COLO829 (cell line): ENCODE measurements at places on chromosomes 3 and 15.

GRCh38 chr15:95446854-95447253 lies 883.6 kb upstream of the NR2F2 start:
- no peak for DNase-seq

GRCh38 chr15:74716651-74717050 lies 8.7 kb downstream of the CYP1A1 start:
- no peak for DNase-seq

DNA sequence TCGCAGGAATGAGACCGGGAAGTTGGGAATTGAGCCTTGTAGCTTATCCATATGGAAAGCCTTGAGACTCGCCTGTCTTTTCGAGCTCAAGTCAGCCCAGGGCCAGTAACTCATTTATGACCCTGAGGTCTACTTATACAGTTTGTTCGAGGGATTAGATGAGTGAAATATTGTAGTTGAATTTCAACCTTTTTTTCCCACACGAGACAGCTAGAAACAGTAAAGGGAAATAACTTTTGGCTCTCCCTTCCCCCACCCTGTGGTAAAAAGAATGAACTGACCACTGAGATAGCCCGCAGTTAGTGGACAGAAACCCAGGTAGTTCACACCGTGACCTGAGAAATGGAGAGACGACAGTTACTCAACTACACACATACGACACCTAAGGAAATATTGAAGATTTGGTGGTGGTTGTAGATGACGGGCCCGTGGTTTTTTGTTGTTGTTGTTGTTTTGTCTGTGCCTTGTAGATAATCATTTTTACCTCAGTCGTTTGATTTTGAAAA lies 841 bp downstream of the EIF3J start:
- DNase-seq: no peak

- DNase-seq: no peak
These were observed 12.4 kb downstream of the POPDC2 start for GRCh38 chr3:119647843-119648575.

GRCh38 chr3:168455814-168456213 lies 360.1 kb upstream of the GOLIM4 start:
- no peak for DNase-seq

DNA sequence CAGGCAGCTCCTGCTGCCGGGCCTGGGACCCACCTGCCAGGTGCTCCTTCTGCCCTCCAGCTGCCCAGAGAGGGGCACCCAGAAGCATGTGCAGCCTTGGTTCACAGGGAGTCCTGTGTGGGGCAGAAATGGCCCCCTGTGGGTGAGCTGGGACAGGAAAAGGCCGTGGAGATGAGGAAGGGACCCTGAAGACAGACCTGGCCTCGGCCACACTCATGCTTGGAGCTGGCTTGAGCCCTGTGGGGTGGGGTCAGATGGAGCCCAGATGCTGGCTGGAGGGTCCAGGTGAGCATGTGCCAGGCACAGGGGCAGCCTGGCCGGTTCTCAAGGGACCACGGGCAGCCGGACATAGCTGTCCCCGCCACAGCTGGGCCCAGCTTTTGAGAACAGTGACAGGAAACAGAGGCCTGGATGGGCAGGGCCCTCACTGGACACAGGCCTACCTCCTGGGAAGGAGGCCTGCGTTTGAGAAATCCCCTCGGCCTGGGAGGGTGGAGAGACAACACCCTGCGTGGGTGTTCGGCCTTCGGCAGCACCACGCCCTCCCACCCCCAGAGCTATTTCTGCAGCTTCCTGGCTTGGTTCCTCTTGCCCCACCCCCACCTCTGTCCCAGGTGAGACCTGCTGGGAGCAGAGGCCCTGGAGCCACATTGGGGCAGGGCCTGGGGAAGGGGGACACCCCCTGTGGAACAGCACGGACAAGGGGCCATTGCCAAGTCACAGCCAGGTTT lies 132.6 kb upstream of the MEF2A start:
- DNase-seq: no peak

DNA sequence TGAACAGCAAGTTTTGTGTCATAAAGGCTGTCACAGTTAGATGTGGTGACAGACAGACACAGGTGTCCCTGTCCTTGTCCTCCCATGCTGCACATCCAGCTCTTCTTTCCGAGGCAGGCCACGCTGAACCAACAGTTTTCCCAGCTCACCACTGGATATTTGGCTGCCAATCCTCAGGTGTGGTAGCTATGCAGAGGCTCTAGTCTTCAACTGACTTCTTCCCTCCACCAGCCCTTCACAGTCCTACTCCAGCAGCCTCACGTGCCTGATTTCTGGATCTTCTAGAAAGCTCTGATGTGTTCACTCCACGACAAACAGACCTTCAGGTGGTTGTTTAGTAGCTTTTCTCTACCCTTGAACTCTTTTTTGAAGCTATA lies 145.5 kb downstream of the UACA start:
- no peak for DNase-seq

DNA sequence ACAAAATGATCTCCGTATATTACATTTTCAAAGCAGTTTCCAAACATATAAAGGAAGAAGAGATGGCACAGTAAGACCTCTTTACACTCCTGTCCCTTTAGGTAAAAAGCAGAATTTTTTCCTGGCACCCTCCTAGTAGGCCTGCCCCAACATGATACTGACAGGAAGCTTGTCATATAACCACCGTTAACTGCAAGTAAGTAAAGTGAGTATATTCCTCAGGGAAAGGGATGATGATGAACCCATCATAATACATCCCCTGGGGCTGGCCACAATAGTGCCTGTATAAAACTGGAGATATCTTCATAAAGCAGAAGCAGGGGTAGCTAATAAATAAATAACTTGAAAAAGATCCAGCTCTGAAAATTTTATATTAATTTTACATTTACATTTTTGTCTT lies 893.0 kb downstream of the DIPK2A start:
- DNase-seq: no peak

- no peak for DNase-seq
These were observed 63.6 kb downstream of the SLC15A2 start for GRCh38 chr3:121957674-121958415.

DNA sequence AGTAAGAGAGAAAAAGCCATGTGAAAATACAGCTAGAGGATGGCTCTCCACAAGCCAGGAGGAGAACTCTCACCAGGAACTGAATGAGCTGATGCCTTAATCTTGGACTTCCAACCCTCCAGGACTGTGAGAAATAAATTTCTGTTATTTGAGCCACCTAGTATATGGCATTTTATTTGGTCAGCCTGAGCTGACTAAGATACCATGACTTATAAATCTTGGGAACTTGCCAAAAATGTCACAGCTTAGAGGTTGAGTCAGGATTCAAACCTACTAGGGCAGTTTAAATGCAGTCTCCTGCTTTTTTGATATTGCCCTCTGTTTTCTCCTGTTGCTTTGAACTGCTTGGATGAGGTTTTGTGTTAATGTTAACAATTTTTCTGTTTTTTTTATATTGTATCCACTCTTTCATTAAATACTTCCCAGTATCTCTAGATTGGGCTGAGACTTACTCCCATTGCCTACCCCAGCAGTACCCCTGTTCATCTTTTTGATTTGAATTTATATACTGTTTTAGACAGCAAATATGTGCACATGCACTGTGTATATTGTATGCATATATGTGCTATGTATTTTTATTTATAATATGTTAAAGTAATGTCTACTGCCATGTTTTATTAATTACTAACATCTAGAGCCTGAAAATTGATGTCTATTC lies 1223.2 kb downstream of the OTOL1 start:
- peak; percentile 35 for DNase-seq
